Neural crest cell (in vitro differentiated cells): ENCODE measurements at places on chromosomes 1 and 21.
A peak's percentile ranks its signal among the peaks of the same experiment; 100 is the strongest.

GRCh38 chr1:108639899-108640560 is 20.9 kb downstream of the HENMT1 start:
- H3K4me3 ChIP-seq = no peak overlapping the region
- H3K27me3 ChIP-seq = no peaks in the 10 kb centered on the region
- H3K27ac ChIP-seq = peak overlapping the region; percentile 73
- peaks cover 11% of the 10 kb centered on the region for H3K4me1 ChIP-seq
- peaks cover 12% of the 10 kb centered on the region for H3K36me3 ChIP-seq
- no peak for DNase-seq

- no peaks in the 10 kb centered on the region for H3K27me3 ChIP-seq
- H3K36me3 ChIP-seq = no peaks in the 10 kb centered on the region
- DNase-seq = peak; percentile 38
Observed at GRCh38 chr1:199113265-199113869, 474.5 kb downstream of the PTPRC start.

DNA sequence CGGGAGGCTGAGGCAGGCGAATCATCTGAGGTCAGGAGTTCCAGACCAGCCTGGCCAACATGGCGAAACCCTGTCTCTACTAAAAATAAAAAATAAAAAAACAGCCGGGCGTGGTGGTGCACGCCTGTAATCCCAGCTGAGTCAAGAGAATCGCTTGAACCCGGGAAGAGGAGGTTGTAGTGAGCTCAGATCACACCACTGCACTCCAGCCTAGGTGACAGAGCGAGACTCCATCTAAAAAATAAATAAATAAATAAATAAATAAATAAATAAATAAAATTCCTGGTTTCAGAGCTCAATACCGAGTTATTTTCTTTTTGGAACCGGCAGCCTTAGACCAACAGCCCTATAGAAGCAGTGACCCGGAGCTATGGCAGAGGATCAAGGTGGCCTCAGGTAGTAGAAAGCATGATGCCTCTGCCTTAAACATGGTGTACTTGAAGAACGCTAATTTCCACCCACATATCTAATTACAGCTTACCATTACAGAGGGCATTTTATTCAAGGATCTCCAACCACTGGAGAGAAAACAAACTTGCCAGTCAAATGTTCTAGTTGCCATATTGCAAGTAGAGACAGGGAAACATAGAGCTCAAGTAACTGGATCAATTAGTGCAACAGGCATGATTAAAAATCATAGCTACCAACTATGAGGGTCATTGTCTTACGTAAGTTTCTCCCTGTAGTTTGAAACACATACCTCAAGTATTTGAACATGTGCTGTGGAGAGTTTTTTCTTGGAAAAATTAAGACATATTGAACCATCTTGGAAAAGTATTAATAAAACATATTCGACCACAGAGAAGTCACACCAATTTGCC is 2.0 kb upstream of the ENAH start:
- no peak for DNase-seq
- no peak overlapping the region for H3K27ac ChIP-seq
- no peaks in the 10 kb centered on the region for H3K27me3 ChIP-seq
- peak overlapping the region; percentile 86 for H3K4me3 ChIP-seq
- H3K4me1 ChIP-seq = peaks cover 49% of the 10 kb centered on the region
- peaks cover 2% of the 10 kb centered on the region for H3K36me3 ChIP-seq

GRCh38 chr1:11286735-11287410 is 13.9 kb downstream of the UBIAD1 start:
- peak overlapping the region; percentile 62 for H3K4me3 ChIP-seq
- no peaks in the 10 kb centered on the region for H3K27me3 ChIP-seq
- H3K4me1 ChIP-seq = peaks cover 21% of the 10 kb centered on the region
- no peak for DNase-seq
- peak overlapping the region; percentile 68 for H3K27ac ChIP-seq
- peaks cover 9% of the 10 kb centered on the region for H3K36me3 ChIP-seq

DNA sequence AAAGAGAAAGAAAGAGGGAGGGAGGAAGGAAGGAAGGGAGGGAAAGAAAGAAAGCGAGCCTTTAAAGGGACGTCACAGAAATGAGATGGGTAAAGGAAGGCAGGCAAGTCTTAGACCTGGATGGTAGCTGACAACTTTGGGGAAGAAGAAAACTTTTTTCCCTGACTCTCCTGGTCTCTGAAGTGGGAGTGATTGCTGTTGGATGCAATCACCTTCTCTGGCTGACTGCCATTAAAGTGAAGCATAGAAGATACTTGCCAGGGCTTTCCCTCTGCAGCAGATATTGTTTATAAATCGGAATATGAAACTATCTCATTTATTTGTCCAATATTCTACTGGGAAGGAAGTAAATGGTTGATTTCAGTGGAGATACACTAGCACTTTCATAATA is 27.0 kb downstream of the VCAM1 start:
- peaks cover 16% of the 10 kb centered on the region for H3K4me1 ChIP-seq
- no peaks in the 10 kb centered on the region for H3K36me3 ChIP-seq
- no peak for DNase-seq
- H3K27ac ChIP-seq = no peak overlapping the region
